ENCODE measurements at places on chromosomes 4 and X.

- DNase-seq: no peak
Observed at GRCh38 chrX:118637997-118638396, 89.4 kb upstream of the IL13RA1 start.

GRCh38 chrX:34790026-34790425, 132.9 kb upstream of the TMEM47 start:
- DNase-seq: no peak

DNA sequence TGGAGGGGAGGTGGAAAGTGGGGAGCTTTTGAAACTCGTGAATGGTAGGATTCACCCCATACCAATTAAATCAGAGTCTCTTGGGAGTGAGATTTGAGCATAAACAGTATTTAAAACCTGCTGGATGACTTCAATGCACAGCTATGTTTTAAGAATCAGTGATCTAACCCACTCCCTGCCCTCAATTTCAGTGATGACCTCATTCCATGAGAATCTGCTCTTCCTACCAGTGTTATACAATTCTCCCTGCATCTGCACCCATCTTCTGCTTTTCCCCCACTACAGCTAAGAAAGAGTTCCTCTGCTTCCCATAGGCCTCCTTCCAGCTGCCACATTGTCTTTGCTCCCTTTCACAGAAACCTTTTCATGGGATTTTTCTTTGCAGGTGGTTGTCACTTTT, 18.3 kb upstream of the H2AZ1 start:
- no peak for DNase-seq

DNA sequence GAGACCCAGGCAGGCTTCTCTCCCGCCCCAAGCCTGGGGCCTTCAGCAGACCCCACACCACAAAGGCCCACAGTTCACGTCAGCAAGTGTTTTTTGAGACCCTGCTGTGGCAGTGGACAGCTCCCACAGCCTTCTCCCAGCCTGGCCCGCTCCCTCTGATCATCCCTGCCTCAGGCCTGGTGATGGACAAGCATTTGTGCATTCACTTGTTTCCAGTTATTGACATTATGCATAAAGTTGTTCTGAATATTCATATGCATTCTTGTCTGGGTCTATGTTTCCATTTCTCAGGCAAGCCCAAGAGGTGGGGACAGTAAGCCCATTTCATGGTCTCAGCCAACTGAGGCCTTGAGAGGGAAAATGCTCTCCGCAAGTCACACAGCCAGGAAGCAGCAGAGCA, 14.7 kb downstream of the TRO start:
- no peak for DNase-seq

DNA sequence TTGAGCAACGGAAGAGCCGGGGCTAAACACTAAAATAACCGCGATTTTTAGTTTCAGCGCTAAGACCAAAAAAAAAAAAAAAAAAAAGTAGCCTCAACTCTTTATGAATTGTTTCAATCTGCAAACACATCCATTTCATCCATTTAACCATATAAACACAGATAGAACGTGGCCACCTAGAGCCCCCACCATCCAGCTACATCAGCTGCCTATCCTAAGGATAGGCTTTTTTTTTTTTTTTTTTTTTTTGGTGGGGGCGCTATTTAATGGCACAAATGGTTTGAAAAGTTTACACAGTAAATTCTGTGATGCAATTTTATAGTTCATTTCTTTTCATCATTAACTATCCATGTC, 492 bp upstream of the HDAC8 start:
- no peak for DNase-seq

All from HS-27A (cell line).